Lung microvascular endothelial cell (primary cell): ENCODE measurements at places on chromosomes 7 and 10. TPM values are rescaled to one million over a fixed set of nuclear protein-coding genes. Genes with fewer than 3 reads are reported as not detected.

- peak; percentile 24 for DNase-seq
Measured at GRCh38 chr7:129896568-129897382, 56.0 kb downstream of the UBE2H start.

DNA sequence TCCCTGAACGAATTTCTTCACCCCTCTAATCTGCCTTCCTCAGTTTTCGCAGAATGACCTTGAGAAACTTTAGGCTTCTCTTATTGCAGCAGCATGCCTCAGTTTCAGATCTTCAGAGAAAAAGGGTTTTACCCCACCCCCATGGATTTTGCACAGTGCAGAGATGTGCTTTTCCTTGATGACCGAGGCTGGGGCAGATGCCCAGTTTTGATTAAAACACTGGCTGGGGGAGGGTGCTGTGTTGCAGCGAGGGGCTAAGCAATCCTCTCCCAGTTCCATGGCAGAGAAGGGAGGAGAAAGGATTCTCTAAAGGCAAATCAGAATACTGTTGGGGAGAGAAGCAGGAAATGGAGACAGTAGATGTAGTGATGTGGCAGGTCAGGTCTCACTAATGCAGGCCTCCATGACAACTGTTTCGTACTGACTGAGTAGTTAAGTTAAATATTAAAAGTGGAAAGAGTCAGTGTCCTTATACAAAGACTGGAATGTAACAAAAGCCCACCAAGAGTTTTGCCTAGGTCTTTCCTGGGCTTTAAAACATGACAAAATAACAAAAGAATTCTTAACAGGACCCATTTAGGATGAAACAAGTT is 50.8 kb upstream of the PDZD8 start:
- DNase-seq = no peak

The FAM53B gene
- 10.3 and 14.4 TPM in 2 replicates for total RNA-seq

The NPY4R2 gene
- not detected in 2 replicates for total RNA-seq

- peak; percentile 96 for DNase-seq
Measured at GRCh38 chr7:116327752-116328151, 117.4 kb downstream of the TES start.

The MTG1 gene
- total RNA-seq = 25.9 and 29.4 TPM in 2 replicates

The NEUROG3 gene
- not detected in 2 replicates for total RNA-seq
